ENCODE measurements at places on chromosomes 13 and 19.

GRCh38 chr13:40120288-40120687, 464.8 kb downstream of the COG6 start:
- no peak for DNase-seq

GRCh38 chr13:86447479-86447878, 648.3 kb upstream of the SLITRK6 start:
- no peak for DNase-seq

DNA sequence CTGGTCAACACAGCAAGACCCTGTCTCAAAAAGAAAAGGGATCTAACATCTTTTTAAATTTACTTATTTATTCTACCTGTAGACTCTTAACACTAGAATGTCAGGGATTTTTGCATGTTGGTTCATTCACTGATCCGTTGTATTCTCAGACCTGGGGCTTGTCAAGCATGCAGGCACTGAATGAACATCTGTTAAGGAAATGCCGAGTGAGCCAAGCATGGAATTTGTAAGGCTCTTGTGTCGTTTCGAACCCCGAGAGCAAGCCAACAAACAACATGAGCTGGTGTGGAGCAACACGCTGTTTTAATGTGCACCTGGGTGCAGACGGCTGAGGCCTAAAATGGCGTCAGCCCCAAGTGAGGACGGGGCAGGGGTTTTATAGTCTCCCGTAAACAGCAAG, 10.0 kb upstream of the OR1M1 start:
- DNase-seq = no peak

GRCh38 chr13:57925250-57925649, 293.7 kb downstream of the PCDH17 start:
- DNase-seq = no peak

All from activated CD4-positive, alpha-beta T cell treated with anti-CD3 and anti-CD28 coated beads, Interleukin-2, amount 50 U/mL, for 4 hours (primary cell).